CD4-positive, alpha-beta T cell treated with Interleukin-12 subunit alpha and Interleukin-12 subunit beta, for 1 hour (primary cell): ENCODE measurements at places on chromosomes 4 and X.
A peak's percentile ranks its signal among the peaks of the same experiment; 100 is the strongest.

DNA sequence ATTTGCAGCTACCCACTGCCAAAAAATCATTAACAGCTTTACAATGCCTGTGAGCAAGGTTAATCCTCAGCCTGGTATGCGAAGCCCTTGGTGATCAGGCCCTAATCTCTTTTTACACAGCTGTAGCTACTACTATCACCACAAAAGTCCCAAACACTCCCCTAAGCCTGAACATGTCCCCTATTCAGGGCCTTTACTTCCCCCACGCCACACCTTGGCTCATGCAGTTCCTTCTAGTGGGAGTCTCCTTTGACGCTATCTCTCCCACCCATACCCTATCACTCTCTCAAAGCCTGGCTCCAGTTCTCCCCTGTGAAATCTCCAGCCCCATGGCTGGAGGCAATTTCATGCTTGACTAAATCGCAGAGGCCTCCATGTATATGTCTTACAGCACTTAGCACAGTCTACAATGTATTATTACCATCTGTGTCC, 90.6 kb upstream of the CBR4 start:
- DNase-seq, result no peak

DNA sequence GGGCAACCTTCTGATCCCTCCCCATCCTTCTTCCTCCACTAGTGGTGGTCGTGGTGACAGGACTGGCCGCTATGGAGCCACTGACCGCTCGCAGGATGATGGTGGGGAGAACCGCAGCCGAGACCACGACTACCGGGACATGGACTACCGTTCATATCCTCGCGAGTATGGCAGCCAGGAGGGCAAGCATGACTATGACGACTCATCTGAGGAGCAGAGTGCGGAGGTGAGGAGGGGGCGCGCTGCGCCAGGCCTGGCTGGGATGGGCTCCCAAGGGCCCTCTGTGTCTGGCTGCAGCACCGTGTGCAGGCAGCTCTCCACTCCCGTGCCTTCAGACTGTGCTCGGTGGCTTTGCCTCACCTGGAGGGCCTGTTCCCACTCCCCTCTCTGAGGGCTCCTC, 24.3 kb downstream of the RBM10 start:
- no peak for DNase-seq

- DNase-seq, result no peak
These were observed 294.6 kb upstream of the STS start for GRCh38 chrX:6852869-6853268.

GRCh38 chrX:153549807-153550206, 32.4 kb downstream of the ATP2B3 start:
- DNase-seq, result no peak

- DNase-seq, result no peak
These were observed 725.9 kb upstream of the GRID2 start for GRCh38 chr4:91577864-91578263.

DNA sequence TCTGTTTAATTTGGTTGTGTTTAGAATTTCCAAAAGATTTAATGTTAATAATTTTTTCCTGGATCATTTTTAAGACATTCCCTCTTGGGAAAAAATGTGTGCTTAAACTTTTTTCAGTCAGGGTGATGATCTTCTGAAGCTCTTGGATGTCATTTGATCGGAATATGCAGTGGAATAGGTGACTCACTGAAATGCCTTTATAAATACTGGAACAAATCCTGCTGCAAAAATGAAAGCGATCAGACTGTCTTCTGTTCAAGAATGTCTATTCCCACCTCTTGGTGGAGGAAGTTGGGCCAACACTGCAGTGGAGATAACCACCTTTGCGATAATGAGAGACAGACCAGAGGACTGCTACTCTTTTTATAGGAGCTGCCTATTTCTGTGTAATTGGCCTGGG, 46.7 kb downstream of the LARP1B start:
- no peak for DNase-seq

DNA sequence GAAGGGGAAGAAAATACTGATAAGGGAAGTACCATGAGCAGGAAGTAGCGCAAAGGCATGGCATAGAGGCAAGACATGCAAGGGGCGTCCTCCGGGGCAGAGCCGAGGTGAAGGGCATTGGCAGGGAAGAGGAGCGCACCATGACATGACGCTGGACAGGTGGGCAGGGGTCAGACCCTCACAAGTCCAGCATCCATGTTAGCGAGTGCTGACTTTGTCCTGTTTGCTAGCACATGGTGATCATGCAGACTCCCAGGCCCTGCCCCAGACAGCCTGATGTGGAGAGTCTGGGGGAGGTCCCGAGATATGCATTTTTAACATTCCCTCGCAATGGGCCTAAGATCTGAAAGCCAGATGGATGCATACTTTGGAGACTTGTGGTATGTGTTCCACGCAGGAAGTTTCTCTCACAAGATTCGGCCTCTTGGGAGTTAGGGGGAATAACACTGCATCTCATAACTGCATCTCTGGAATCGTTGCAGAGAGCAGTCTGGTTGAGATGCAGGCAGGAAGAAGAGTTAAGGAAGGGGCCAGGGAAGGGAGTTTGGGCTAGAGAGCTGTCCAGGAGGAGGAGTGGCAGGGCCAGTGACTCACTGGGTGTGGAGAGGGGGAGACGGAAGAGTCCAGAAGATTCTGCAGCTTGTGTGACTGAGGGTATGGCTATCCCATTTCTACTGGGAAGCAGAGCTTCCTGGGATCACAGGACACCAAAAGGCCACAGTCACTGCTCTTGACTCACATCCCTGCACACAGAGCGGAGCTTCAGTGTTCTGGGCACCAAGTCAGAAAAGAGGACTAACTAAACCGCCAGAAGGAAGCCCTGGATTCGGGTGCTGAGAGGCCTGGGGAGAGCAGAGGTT, 59.7 kb downstream of the FAM184B start:
- no peak for DNase-seq

- no peak for DNase-seq
These were observed 2.0 kb downstream of the GAK start for GRCh38 chr4:930028-930551.

GRCh38 chr4:174531486-174531885, 9.2 kb upstream of the HPGD start:
- DNase-seq, result no peak

GRCh38 chr4:25154594-25155265, 5.5 kb downstream of the SEPSECS start:
- no peak for DNase-seq

- no peak for DNase-seq
These were observed 78.3 kb upstream of the ATXN3L start for GRCh38 chrX:13397878-13398818.

DNA sequence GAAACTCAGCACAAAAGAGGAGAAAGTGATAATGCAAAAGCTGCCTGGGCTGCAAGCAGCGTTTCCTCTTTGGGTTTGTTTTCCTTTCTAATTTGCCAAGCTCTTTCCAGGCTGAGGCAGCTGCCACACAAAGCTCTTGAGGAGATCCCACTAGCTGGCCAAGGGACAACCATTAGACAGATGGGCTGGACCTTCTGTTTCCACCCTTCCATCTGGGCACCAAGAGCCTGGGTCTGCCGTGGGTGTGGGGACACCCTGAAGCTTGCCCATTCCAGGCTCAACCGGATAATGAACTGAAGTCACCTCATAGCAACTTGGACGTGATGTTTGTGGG, 194.6 kb upstream of the C1QTNF7 start:
- DNase-seq, result no peak

- DNase-seq, result no peak
These were observed 71.4 kb upstream of the ETNPPL start for GRCh38 chr4:108834166-108834834.

DNA sequence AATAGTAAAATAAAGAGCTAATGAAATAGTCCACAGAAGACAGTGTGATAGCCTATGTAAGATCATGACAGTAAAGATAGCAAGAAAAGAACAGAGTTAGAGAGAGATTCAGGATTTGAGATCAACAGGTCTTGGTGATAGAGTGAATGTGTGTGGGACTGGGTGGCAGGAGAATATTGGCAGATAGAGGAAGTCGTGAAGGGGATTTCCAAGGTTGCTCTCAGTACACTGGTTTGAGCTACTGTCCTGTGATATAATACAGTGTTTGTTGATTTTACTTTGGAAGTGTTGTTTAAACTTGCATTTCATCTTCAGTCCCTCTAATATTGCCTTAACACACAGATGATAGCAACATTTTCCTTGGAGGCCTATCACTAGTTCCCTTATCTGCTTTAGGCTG, 44.1 kb downstream of the DTHD1 start:
- peak; percentile 57 for DNase-seq

GRCh38 chr4:183242291-183242690, 77.8 kb downstream of the CLDN22 start:
- no peak for DNase-seq

DNA sequence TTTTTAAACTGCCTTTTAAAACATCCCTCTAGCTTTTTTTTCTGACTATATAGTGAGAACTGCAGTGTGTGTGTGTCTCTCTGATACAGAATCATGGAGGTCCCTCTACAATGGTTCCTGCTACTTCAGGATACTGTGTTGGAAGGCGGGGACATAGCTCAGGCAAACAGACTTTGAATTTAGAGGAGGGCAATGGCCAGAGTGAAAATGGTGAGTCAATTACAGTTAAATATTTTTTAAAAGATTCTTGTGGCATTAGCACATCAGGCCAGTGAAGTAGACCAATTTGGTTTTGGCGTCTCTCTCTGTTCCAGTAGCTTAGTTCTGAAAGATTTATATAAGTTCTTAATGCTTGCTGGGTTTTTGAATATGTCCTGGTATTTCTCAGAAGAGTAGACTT, 47.1 kb downstream of the ALG13 start:
- no peak for DNase-seq

DNA sequence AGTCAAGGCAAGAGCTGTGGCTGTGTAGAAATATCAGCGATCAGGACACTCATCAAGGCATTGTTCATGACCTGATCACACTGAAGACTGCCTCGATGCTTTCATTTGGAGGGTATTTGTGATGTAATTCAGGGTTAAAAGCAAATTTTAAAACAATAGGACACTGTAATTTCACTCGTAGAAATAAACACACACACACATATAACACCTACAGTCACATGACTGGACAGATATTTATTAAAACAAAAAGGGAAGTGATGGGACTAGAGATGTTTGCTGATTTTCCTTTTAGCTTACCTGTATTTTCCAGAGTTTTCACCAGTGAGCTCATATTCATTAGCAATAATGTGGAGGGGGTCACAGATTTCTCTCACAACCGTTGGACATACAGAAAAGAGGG, 51.1 kb upstream of the KDR start:
- no peak for DNase-seq
